ENCODE measurements at places on chromosomes 2 and 18.
A peak's percentile ranks its signal among the peaks of the same experiment; 100 is the strongest.

- no peak for DNase-seq
Observed at GRCh38 chr2:120461092-120461491, 115.2 kb downstream of the INHBB start.

- no peak for DNase-seq
Observed at GRCh38 chr2:42601076-42601475, 32.6 kb downstream of the MTA3 start.

- no peak for DNase-seq
Observed at GRCh38 chr2:32626639-32627221, 1.1 kb upstream of the TTC27 start.

DNA sequence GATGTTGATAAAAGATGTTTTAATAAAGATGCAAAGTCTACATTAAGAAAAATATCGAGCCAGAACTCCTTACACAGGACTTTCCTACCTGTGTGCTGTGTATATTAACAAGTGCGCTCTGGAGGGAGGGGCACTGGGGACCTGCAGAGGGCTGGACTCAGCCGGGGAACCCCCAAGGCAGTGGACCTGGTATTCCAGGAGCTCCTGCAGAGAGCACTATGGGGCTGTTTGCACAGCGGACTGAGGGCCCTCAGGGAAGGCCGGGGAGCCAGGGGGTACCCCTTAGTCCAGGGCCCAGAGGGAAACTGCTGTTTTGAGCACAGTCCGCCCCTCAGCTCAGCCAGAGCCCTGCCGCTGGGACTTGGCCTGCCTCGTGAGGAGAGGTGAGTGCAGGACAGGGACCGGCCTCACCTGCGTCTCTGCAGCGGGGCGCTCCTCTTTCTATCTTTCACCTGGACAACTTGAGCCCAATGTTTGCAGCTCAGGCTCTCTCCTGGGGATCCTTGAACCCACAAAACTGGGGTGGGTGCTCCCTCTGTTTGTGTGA lies 168.4 kb downstream of the ARL4C start:
- DNase-seq = no peak

DNA sequence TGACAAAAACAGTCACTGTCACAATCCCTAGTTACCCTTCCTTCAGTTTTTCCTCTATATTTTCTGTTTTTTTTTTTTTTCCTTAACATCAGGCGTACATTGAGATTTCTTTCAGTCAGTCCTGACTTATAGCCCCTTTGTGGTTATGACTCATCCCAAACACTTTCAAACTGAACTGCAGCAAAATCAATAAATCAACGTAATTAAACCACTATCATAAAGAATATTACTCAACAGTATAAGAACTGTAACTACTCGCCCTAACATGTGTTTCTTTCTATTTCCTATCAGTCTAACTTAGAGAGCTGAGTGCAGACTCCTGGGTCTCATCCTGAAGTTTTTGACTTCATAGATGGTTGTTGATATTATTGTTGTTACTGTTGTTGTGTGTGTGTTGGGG lies 523.5 kb downstream of the LRRTM4 start:
- no peak for DNase-seq

DNA sequence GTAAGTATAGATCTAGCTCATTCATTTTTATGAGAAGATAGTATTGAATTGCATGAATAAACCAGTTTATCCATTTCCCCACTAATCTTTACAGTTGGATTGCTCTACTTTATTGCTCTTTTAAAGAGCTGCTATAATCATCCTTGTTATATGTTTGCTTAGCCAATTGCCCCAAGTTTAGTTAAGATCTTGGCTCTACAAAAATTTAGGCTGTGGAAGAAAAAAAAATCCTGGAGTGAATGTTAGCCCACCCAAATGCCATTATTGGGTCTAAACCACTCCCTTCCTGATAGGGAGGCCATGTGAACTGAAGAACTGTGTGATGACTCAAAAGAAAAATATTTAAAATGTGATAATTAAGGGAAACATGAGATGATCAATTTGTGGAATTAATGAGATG lies 2.9 kb downstream of the ALS2 start:
- DNase-seq = no peak

DNA sequence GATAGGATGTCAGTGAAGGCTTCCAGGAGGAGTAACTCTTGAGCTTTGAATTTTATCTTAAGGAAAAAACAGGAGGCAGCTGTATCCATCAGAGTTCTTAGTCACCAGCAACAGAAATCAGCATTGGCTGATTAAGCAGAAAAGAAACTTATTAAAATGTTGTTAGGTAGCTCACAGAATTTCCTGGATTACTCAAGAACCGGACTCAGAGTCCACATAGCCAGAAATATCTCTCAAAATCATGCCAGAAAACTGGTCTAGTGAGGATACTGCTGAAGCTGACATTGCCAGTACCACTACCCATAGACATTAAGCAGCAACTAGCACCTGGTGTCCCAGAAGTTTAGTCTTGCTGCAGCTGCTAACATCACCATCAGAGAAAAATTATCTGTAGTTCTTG lies 10.1 kb upstream of the AFTPH start:
- no peak for DNase-seq

GRCh38 chr2:138125306-138126288 lies 161.3 kb downstream of the HNMT start:
- no peak for DNase-seq

DNA sequence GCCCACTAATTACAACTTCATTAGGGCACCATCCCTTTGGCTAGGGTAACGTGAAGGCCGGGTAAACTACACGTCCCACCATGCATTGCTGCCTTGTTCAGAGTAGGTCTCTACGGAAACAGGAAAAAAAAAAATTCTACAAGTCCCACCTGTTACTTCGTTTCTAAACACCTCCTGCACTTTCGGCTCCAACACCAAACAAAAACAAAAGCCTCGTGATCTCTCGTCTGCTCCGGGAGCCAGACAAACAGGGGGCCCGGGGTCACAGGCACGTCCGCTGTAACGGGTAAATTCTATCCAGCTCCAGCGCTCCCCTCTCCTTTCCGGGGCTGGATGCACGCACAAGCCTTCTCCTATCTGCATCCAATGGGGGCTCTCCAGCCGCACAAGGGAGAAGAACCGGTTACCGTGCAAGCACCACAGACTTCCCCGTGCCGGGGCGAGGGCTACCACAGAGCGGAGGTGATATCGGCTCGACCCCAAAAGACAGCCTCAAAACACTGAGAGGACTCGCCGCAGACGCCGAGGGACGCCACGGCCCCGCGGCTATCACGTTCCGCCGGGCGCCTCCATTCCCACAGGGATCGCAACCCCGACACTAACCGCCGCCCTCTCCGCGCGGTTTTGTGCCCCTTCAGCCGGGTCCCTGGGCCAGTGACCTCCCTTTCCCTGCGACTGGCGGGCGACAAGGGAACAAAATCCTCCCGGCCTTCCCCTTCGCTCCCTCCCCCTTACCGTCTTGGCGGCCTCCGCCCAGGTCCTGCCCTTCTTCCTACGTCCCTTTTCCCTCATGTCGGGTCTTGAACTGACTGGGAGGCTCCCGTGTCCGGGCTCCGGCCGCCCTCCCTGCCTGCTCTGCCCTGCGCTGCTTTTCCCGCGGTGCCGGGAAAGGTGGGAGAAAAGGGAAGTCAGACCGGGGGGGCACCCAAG lies 591 bp downstream of the ASXL2 start:
- peak; percentile 13 for DNase-seq

GRCh38 chr2:134089454-134089853 lies 164.4 kb upstream of the MGAT5 start:
- DNase-seq = no peak

GRCh38 chr2:29527947-29528346 lies 393.4 kb downstream of the ALK start:
- DNase-seq = no peak

- DNase-seq = no peak
Observed at GRCh38 chr18:50686409-50686808, 126.5 kb downstream of the MAPK4 start.

DNA sequence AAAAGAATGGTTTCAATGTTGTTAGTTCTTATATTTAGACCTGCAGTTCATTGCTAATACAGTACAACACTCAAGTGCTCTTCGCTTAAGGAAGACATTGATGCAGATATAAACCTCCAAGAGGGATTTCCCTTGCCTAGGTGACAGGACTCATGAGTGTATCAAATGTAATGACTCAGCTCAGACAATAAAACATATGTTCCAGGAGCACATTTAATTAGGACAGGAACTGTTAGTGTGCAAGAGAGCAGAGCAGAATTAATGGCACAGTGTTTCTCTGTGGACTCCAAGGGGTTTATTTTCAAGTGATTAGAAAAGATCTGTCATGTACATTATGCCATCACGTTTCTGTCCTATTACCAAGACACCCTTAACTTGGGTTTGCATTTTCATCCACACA lies 375.0 kb downstream of the LRRTM4 start:
- no peak for DNase-seq

GRCh38 chr18:62852851-62853250 lies 137.5 kb downstream of the PHLPP1 start:
- DNase-seq = no peak

- no peak for DNase-seq
Observed at GRCh38 chr2:220293966-220294365, 666.5 kb downstream of the SLC4A3 start.

DNA sequence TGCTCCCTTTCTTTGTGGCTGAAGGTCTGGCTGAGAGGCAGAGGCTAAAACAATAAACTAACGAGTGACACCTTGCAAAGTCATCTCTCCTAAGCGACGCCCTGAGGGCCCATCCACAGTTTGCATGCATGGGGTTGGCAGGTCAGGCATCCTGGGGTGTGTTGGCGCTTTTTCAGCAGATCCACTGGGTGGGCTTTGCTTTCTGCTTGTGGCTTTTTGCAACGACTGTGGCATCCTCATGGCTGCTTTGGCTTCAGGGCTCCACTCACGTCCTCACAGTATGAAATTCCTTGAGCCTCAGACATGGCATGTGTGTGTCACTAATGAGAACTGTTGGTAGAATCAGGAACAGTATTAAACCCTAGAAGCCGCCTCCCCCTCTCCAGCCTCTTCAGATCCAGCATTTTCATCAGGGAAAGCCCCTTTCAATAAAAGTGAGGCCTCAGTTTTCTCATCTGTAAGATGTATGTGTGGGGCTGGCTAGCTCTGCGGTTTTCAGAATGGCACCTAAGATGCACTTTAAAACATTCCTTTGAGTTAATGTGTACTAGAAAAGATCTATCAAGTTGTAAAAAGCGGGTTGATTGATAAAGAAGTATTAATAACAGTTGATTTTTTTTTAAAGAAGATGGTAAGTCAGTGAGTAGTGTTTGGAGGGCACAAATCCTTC lies 72.5 kb downstream of the SH3BP4 start:
- DNase-seq = no peak

DNA sequence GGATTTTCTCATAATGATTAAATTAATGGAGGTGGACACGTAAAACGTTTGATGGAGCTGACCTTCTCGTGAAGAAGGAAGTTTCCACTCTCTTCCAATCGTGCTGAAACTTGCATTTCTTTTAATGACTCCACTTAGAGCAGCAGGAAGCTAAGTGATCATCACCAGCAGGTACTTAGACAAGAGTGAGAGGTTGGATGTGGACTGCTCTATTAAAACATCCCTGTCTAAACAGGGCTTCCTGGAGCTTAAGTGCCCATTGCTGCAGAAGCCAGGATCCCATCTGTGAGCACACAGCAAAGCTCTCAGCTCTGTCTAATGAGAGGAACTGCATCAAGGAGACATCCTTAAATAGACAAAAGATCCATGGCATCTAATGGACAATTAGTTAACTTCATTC lies 1539.5 kb upstream of the CELF4 start:
- DNase-seq = no peak

GRCh38 chr2:62084801-62085200 lies 111.1 kb upstream of the B3GNT2 start:
- no peak for DNase-seq

GRCh38 chr2:108579623-108580022 lies 45.4 kb downstream of the LIMS1 start:
- DNase-seq = no peak
